ENCODE measurements at places on chromosomes 11 and 22.

DNA sequence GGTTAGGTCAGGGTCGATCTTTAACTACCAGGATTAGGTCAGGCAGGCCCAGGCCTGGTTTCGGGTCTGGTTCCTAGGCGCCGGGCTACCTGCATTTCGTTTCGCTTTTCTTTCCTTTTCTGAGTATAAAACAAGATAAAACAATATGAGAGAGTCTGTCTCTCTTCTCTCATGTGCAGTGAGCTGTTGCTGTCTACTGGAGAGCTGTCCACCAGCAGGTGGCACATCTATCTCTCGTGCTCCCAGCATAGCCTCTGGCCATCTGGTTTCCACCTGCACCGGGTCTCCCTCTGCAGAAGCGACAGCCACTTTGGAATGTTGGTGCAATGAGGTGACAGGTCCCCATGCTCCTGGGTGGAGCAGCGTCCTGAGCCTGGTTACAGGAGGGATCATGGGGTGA, 27.6 kb downstream of the RIBC2 start:
- DNase-seq: peak; percentile 30

DNA sequence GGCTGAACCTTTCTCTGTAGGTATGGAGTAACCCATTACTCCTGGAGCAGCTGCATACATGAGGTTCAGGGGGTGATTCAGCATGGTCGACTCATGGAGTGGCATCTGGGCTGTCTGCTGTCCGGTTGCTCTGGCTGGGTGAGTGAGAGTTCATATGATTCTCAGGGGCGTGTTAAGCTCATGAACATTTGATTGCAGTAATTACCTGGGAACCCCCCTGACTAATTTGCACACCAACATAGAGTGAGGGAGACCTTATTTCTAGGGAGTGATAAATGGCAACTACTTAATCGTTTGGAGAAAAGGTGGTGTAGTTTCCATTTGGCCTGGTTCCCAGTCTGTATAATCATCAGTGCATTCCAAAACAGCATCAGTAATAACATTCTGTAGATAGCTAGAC, 661.9 kb downstream of the ETS1 start:
- no peak for DNase-seq

DNA sequence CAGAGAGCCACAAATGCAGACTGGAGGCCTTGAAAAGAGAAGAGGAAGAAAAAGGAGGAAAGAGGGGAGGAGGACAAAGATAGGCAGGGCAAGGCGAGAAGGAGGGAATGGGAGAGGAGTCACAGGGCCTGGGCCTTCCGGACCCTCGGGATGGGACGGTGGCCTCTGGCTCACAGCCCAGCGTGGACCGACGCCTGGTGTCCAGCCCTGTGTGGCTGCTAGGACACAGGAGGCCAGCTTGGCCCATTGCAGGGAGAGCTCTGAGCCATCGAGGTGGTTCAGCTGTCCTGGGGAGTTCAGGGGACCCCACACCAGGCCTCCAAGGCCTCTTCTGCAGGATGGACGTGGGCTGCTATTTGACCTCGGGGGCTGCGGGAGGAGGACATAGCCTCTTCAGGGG, 9.4 kb downstream of the MYO7A start:
- no peak for DNase-seq

DNA sequence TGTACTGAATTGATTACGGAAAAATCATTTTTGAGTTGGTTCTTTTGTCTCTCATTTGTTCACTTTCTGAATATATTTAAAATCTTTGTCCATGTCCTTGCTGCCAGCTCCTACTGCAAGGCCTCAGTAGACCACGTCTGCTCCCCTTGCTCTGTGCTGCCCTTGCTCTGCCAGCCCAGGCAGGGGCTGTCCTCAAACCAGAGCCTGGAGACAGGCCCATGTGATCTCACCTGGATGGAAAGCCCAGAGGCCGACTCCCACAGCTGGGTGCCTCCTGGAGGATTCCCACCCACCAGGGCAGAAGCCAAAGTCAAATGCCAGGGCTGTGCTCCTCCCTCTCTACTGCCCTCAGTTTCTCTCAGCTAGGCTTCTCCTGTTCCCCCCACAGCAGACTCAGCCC, 141.8 kb downstream of the NTM start:
- DNase-seq: no peak

- DNase-seq: no peak
Observed at GRCh38 chr11:95605271-95605940, 184.2 kb downstream of the FAM76B start.

GRCh38 chr11:95450547-95451123, 219.6 kb upstream of the SESN3 start:
- no peak for DNase-seq

DNA sequence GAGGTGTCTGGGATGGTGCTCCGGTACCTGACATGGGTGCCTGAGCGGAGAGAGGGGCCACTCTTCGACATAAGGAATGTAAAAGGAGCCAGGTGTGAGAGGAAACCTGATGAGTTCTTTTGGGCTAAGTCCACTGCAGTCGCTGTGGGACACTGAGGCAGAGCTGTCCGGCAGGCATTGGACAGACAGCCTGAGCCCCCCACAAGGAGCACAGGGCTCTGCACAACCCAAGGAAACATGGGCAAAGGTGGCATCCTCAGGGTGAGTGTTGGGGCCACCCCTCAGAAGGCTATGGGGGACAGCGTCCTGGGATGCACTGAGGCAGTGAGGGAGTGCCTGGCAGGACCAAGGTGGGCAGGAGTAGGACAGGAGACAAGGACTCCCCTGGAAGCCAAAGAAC, 57.7 kb upstream of the EMID1 start:
- DNase-seq: no peak

- no peak for DNase-seq
Observed at GRCh38 chr11:14125529-14125928, 163.0 kb downstream of the SPON1 start.

GRCh38 chr11:60377401-60378136, 763 bp upstream of the MS4A7 start:
- no peak for DNase-seq

DNA sequence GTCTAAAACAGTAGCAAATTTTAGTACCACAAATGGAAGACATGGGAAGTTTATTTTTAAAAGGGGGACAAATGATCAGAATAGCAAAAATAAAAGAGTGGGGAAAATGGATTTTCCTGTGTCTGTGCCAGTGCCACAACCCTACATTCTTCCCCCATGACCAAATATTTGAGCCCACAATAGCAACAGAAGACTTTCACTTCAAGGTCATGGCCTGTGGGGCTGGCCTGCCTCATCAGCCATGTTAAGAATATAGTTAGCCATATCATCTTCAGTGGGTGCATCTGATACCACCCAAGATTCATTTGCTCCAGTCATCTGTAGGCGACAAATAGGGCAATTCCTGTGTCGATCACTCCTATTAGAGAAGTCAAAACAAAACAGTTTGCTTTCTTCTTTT, 26.3 kb downstream of the RNF141 start:
- no peak for DNase-seq

DNA sequence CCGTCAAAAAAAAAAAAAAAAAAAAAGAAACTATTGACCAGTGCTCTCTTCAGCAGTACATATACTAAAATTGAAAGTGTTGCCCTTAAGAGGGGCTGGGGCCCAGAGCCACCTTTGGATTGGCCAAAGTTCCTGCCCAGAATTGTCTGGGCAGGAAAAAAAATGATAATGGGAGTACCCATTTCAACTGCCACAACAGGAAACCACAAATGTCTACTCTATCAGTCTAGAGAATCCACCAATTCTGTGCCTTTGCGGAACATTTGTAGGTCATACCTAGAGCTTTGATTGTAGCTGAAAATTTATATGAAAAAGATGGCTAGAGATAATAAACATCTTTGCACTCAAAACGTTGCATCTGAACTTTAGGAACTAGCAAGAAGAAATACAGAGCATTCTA, 69.4 kb downstream of the FAM76B start:
- no peak for DNase-seq

GRCh38 chr11:64156235-64157011, 9.5 kb downstream of the MACROD1 start:
- no peak for DNase-seq

GRCh38 chr22:37178350-37179125, 9.5 kb downstream of the C1QTNF6 start:
- DNase-seq: no peak

DNA sequence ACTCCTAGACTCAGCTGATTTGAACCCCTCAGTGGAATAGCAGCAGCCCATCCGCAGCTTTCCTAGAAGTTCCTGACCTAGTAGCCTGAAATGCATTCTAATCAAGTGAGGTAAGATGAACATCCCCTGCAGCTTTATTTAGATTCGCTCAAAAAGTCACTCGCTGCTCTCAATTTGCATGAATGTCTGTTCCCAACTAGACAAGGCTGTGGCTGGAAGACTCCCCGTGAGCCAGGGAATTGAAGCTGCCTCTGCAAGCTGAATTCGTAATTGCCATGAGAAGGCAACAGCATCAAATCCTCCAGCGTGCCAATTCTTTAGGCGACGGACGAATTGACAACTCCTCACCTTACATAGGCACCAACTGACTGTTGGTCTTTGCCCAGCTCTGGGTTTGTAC, 17.1 kb upstream of the SCN3B start:
- no peak for DNase-seq
